ENCODE measurements at places on chromosomes 2 and 18.

- DNase-seq = no peak
Observed at GRCh38 chr2:12543978-12544558, 172.7 kb upstream of the TRIB2 start.

DNA sequence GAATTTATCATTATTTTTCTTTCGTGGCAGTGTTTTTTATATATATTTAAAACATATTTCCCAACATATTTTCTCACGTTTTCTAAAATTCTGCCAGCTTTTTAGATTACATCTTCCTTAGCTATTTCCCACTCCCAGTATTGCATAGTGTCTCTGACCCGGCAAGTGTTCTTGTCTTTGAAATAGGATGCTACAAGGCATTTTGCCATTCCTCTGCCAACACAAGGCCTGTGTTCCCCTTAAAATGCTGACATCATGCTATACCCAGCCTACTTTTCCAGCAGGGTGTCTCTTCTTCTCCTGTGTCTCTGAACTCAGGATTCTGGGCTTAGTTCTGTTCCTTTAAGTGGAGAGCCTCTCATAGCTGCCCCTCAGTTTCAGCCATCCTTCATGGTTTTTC, 115.2 kb downstream of the DIS3L2 start:
- DNase-seq = no peak

GRCh38 chr2:38120829-38121228, 44.9 kb upstream of the CYP1B1 start:
- no peak for DNase-seq

- DNase-seq = no peak
Observed at GRCh38 chr18:48138210-48138609, 207.8 kb upstream of the SMAD2 start.

DNA sequence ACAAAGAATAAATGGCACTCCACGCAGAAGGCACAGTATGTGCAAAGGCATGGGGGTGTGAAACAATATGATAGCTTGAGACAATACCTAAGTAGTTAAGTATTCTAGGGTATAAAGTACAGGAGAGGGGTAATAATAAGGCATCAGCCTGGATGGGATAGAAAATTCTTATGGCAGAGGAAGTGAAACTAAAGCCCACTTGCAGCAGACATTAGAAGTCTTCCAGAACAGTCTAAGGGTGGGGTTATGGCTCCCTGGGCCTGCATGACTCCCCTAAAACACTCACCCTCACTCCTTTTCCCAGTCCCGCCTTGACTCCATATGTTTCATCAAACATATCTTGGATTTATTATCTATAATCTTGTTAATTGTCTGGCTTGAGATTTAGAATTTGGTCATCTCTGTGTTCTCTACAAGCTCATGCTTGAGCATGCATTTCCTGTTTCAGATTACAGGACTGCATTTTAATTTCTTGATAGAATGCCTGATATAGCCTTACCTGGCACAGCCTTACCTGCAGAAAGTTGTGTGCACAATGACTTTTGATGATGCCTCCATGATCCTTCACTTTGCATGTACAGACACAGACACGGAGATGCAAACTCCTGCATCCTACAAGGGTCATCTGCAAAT, 28.5 kb upstream of the TMBIM1 start:
- DNase-seq = no peak

DNA sequence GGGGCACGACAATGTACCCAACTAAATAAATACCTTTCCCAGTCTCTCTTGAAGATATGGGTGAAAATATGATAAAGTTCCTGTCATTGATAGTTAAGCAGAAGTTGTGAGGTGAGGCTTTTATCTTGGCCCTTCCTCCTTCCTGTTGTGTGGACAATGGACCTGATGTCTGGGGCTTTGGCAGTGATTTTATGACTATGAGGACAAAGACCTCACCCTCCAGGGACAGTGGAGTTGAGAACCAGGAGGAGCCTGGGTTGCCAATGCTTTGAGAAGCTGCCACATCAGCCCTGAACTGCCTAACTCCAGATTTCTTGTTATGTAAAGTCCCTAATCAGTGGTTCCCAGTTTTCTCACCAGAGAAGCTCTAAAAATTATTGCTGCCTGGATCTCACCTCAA, 20.8 kb upstream of the MGAT4A start:
- DNase-seq = no peak

- DNase-seq = no peak
Observed at GRCh38 chr2:1687254-1687653, 57.1 kb downstream of the PXDN start.

DNA sequence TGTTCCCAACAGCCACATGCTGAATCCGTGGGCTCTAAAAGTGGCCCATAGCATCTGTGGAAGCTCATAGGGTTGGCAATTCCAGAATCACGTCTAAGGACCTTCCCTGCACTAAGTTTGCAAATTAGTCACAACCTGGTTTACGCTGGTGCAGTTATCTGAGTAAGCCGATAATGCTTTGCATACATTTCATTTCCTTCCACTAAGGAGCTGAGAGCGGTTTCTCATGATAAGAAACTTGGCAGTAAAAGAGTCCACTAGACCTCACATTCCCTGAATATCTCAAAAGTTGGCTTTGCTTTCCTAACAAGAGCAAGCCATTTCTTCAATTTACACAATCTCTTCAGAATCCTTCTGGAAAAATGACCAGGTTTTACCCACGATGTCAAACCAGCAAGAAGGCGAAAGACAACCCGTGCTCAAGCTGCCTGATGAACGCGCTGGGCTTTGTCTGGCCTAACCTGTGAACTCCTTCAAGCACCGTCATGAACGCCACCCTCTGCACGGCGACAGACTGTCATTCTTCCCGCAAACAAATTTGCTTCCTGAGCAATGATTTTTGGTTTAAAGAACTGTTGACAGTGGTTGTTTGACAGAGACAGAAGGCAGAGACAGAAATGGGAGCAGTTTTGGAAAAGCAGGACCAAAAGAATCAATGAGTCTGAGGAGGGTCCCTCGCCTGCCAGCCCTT, 73.0 kb upstream of the COPS8 start:
- DNase-seq = no peak

DNA sequence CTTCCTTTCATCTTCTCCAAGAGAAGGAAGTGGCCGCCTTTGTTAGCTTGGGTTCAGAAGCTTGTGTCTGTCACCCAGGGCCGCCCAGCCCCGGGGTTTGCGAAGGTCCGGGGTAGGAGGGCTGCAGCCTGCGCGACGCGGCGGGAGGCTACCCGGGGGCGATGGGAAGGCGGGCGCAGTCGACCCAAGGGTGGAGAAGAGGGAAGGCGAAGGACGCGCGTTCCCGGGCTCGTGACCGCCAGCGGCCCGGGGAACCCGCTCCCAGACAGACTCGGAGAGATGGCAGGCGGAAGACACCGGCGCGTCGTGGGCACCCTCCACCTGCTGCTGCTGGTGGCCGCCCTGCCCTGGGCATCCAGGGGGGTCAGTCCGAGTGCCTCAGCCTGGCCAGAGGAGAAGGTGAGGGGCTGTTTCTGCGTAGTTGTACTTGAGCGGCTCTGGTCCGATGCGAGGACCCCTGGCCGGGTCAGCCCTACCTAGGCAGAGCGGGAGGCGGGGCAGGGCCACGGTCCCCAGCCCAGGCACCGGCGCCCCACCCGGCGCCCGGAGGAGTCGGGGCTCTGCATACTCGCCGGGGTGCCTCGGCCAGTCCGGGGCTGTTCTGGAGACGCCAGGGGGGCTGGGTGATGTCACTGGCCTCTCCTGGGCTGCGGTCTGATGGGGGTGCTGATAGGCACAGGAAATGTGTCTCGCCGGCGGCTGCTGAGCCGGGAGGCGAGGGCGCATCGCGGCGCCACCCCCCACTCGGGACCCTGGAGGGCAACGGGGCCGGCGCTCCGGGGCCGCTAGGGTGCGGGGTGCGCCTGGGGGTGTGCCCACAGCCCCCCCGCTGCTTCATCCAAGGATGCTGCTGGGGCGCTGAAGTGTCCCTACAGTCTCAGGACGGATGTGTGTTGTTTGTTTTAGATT, at the start of gene QPCT:
Gene QPCT (plus strand): TSS at position 178 of the 909 bp plus-strand sequence. CDS start 102 bp downstream, at position 280.
- peak; percentile 12 for DNase-seq

DNA sequence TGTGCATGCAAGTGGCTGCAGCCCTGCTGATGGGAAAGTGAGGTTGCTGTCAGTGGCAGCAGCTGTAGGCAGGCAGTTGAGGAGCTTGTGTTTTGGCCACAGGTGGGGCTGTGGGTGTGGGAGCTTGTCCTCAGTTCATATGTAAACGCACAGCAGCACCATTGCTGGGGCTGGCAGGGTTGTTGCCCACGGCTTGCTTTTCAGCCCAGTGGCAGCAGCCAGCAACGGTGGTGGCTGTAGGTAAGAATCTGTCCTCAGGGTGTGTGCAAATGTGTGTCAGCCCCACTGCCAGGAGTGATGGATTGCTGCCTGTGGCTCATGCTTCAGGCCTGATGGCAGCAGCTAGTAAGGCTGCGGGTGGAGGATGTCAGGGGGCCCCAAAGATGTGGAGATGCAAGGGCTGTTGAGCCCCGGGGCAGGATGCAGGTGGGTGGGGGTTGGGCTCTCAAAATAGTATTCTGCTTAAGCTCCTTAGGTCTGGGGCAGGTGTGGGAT, 141.3 kb upstream of the THUMPD2 start:
- no peak for DNase-seq

DNA sequence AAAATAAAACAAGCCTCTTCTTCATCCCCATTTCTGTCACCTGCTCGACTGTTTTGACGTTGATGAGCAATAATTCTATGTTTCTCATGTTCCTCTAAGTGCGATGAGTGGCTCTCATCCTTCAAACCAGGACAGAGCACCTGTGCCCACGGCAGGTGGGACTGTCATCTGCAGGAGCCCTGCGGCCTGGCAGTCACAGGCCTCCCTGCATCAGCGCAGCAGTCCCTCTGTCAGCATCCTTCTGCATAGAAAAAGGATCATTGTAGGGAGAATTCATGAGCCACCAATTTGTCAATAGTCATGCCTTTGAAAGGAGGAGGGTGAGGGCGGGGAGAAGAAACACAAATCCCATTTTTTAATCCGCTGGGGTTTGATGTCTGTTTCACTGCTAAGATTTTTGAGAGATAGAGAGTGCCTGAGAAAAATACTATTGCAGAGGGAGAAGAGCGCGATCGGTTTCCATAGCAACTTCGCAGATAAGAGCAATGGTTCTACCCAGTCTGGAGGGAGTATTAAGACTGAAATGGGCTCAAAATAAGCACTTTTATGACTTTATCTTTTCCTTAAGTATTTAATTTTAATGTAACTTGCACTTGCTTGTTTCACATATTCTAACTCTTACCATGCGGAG, 234.3 kb upstream of the NCKAP5 start:
- DNase-seq = no peak

DNA sequence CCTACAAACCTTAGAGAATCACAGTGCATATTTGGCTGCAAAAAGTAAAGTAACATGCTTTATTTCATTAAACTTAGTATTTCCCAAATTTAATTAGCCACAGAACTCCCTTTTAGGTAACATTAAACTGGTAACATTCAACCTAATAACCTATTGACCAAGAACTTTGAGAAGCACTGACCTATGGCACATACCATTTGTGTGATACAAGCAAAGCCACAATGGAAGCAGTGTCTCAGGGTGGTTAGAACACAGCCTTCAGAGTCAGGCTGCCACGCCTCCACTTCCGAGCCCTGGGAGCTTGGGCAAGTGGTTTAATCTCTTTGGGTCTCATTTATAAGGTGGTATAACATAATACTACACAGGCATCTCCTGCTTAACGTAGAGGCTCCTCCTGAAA, 301.4 kb downstream of the PDE11A start:
- DNase-seq = no peak

All from activated naive CD4-positive, alpha-beta T cell (primary cell).